AG04449 (cell line): ENCODE measurements at places on chromosomes 12 and 14.

GRCh38 chr14:58575956-58576355, 61.8 kb upstream of the DACT1 start:
- no peak for DNase-seq

DNA sequence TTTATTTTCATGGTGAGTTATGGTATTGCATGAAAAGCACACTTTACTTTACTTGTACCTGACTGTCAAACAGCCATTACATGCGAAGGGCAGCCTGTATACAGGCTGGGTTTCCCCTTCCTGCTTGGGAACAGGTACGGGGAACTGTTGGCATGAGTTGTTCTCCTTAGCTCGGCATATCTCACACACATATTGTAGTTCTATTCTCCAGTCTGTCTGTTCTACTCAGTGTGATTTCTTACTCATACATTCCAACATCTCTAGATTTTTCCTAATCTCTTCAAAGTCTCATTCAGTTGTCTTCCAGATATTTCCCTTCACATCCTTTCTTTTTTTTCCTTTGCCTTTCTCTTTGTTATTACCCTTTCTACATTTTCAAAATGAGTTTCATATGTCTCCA, 83.9 kb downstream of the HMGA2 start:
- no peak for DNase-seq

- no peak for DNase-seq
These were observed 32.6 kb downstream of the COCH start for GRCh38 chr14:30906752-30907658.

DNA sequence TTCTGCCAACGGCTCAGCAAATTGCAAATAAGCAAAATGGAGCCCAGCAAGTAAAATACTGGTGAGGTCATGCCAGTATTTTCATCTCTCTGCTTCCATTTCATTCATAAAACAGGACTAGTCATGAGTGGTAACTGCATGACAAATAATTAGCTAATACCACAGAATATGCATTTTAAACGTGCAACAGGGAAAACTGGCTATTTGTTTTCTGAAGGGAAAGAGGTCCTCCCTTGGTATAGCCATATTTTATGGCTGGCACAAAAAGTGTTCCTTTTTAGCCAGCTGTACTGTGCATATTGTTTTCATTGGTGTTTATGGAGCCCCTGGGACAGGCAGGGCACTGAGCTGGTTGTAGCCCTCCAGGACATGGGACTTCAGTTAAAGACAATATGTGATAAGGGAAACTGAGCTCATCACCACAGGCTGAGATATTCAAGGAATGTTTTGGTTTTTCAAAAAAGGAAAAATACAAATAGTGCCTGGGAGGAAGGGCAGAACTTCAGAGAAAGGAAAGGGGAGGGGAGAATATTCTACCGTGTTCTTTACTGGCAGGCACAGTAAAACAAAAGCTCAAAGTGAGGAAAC, 26.1 kb upstream of the FOXN3 start:
- DNase-seq, result peak; percentile 7

GRCh38 chr12:5081016-5081415, 37.3 kb downstream of the KCNA5 start:
- no peak for DNase-seq

GRCh38 chr14:93857081-93857480, 68.8 kb upstream of the PRIMA1 start:
- DNase-seq, result no peak

- DNase-seq, result peak; percentile 19
These were observed 181.7 kb downstream of the NPAS3 start for GRCh38 chr14:33120341-33120740.

DNA sequence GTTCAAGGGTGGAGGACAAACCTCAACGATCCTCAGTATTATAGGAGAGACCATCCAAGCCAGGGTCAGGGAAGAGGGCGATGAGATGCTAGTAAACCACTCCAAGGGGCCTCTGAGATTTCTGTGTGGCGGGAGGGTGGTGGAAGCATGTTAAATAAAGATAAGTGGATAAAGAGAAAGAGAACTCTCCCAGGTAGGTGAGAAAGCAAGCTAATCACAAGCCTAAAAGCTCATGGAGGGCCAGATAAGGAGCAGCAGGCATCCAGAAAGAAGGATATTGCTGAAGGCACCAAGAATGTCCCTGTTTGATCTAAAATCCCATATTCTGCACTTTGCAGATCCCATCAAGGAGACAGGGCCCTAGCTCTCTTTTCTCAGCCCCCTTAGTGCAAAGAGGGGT, 48.3 kb upstream of the PARP11 start:
- no peak for DNase-seq

GRCh38 chr14:104747876-104748275, 5.1 kb upstream of the SIVA1 start:
- DNase-seq, result no peak

DNA sequence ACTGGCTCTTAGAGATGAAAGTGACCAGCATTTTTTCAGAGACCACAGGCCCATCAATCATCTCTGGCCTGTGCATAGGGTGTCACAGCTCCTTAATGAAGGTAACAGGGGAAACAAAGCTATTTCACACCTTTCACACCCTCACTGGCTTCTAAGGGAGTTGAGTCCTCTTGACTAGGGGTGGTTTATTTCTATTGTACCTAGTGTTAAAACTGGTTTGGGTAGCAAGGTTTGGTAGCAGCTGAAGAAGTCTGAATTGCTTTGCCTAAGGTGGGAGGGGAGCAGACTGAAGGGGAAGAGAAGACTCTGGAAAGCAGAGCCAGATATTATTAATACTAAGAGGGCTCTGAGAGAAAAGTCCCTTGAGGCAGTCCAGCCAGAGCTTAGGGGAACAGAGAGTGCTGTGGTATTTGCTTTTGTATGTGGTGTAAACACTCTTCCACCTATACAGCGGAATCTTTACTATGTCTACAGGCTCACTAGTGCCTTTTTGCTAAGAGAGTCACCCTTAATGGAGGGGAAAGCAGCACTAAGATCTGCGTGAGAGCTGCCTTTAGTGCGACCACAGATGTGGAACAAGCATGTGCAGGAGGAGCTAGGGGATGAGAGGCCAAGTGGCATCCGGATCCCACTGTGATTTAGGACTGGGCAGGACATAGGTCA, 95.8 kb downstream of the STXBP6 start:
- no peak for DNase-seq

DNA sequence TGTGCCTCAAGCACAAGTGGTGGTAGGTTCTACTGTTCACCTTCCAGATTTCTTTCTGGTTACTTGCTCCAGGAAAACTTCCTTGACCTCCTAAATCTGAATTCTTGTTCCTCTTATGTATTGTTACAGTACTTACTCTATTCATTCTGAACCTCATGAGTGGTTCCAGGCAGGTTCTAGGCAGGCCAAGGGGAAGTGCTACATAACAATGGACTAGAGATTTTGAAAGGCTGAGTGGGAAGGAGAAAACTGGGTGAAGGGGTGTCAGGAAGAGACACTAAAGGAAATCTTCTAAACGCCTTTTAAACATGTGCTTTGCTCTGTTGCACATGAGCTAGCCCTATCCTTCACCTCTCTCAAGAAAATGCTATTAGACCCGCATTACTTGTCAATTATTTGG, 1.6 kb downstream of the YARS2 start:
- no peak for DNase-seq

- no peak for DNase-seq
These were observed 18.2 kb downstream of the GLT1D1 start for GRCh38 chr12:128871516-128871892.

- DNase-seq, result no peak
These were observed 371.2 kb downstream of the BCL11B start for GRCh38 chr14:98900798-98901197.

DNA sequence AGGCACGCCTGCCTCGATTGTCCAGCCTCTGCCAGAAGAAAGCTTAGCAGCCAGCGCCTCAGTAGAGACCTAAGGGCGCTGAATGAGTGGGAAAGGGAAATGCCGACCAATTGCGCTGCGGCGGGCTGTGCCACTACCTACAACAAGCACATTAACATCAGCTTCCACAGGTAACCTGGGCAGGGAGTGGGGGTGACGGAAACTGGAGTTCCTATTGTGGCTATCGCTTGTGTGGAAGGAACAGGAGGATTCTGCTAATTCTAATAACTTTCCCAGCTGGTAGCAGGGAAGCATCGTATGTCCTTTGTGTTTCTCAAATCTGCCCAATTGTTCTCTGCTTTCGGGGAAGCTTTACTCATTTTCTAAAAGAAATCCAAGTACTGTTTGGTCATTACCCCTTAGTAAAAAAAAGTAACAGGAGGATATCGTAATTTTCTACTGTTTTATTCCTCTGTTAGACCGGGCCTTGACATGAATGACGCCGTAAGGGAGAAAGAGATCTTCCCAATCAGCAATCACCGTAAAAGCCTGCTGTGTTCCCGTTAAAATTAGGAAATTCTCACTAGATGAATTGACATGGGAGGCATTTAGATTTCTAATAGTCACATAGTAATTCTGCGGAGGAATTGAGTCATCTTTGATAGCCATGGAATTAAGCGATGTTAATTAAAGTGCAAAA, 449 bp downstream of the THAP2 start:
- no peak for DNase-seq

DNA sequence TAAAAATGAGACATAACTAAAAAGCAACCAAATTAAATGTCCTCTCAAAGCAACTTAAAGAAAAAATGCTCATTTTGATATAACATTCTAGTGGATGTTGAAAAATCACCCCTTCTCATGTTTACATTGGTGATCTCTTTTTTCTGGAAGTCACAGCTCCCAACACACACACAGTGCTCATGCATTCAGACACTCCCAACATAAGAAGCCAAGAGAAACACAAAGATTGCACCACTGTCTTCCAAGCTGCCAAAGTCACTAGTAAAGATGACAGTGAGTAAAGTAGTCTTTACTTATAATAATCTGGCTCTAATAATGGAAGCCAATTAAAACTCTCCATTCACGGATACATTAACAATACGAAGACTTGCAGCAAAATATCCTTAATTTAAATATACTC, 218.4 kb downstream of the NTF3 start:
- DNase-seq, result no peak

DNA sequence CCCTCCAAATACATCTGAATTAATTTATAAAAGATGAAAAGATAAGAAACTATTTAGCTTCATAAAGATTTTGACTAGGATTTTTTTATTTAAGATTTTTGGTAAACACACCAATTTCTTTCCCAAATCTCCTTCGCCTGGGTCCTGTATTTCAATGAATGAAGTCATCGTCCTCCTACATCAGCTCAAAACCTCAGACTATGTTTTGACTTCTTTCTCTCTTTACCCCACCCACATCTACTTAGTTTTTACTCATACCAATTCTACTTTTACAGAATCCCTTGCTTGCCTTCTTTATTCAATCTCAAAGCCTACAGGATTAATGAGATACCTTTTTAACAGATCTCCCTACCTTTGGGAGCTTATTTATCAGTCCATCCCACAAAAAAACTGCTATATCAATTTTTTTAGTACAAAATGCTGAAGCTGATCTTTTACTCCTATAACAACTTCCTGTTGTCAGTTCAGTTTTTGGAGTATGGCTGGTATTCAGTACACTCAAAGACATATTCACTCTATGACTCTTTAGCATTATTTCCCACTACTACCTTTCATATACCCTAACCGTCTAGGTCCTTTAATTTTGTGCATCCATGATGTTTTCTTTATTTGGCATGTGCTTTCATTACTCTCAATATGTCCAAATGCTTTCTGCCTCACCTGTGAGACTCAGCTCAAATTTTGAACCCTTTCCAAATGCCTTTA, 18.7 kb upstream of the CCDC91 start:
- DNase-seq, result no peak

DNA sequence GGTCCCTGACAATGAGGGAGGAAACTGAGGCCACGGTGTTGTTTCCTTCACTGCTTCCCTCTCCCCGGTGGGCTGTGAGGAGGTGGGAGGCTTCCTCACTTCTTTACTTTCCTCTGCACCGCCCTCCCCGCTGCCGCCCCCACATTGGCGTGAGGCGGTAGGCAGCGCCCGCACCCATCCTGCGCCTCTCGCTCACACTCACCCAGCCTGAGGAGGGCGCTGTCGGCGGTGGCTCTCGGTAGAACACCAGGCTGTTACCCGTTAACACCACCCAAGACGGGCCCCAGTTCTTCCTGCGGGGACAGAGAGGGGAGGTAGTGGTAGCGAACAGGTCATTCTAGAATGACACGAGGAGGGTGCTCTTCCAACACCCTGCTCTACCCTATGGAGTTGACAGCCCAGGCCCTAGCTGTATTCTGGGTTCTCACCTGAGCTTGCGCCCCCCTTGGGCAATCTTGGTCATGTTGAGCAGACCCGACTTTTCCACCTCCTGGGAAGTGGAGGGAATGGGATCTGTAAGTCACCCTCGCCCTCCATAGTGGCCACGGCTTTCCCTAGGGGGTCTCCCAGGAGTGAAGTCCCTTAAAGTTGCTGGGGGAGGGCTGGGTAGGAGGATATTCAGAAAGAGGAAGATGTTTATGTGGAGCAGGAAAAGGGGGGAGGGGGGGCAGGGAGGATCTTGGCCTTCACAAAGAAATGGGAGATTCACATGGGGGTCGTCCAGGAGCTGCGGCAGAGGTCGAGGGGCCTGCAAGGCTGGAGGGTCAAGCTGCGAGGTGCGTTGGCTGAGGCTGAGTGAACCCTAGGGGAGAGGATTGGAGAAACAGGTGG, 3.3 kb downstream of the ARHGAP9 start:
- DNase-seq, result no peak

DNA sequence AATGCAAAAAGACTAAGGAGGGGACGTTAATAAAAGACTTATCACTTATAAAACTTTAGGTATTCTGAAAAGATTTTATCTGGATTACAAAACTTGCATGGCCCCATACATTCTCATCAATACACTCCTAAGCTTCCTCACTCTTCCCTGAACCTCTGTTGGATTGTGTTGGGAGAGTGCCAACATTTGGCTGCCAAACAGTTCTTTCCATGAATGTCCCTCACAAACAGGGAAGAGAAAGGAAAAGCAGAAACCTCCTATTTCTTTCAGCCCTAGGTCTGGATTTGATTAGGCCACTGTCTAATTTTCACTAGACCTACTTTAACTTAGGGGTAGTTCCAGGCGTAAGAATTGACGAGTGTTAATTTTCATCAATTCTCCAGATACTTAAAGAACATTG, 11.7 kb downstream of the PTHLH start:
- DNase-seq, result no peak

DNA sequence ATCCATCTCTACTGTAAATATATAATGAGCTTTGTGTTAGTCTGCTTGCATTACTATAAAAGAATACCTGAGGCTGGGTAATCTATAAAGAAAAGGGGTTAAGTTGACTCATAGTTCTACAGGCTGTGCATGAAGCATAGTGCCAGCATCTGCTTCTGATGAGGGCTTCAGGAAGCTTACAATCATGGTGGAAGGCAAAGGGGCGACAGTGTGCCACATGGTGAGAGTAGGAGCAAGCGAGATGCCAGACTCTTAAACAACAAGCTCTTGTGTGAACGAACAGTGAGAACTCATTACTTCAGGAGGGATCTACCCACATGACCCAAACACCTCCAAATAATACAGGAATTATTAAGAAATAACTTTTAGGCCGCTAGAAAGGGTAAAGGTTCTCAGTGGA, 28.1 kb downstream of the APOBEC1 start:
- no peak for DNase-seq

- no peak for DNase-seq
These were observed 45.7 kb upstream of the MEG3 start for GRCh38 chr14:100780246-100780645.

GRCh38 chr12:6788972-6789924, at the start of gene CD4:
TSS of gene CD4 (plus strand) at chr12:6789528. CDS start at chr12:6800139, 10,611 bp downstream.
- DNase-seq, result no peak
